A549 treated with RU486 at 1 μM for 4 hours (cell line): ENCODE measurements at places on chromosomes 7 and 10. TPM values are rescaled to one million over a fixed set of nuclear protein-coding genes. Genes with fewer than 3 reads are reported as not detected.

The ARPC1A gene
- total RNA-seq, result 126 to 146 TPM (median 136 TPM) in 5 replicates

The CNPY1 gene
- total RNA-seq, result not detected in 5 replicates

The BBIP1 gene
- 34.8 to 51.2 TPM (median 36.0 TPM) in 5 replicates for total RNA-seq

The HOXA6 gene
- total RNA-seq, result 0.98 to 2.1 TPM (median 1.5 TPM) in 5 replicates

The TFAM gene
- total RNA-seq, result 49.0 to 91.5 TPM (median 76.5 TPM) in 5 replicates

The SEMA3D gene
- total RNA-seq, result 0.03 to 0.09 TPM in 2 of 5 replicates, not detected in the others

The KAZALD1 gene
- total RNA-seq, result 1.9 to 3.1 TPM (median 2.6 TPM) in 5 replicates

The CCDC172 gene
- not detected in 5 replicates for total RNA-seq

The PPP1R3C gene
- 8.2 to 14.6 TPM (median 13.5 TPM) in 5 replicates for total RNA-seq

The SFXN2 gene
- total RNA-seq, result 2.1 to 3.7 TPM (median 2.8 TPM) in 5 replicates

The FKBP6 gene
- not detected in 5 replicates for total RNA-seq

The FAM25C gene
- total RNA-seq, result 2.4 to 3.8 TPM (median 2.5 TPM) in 3 of 5 replicates, not detected in the others

The GPR37 gene
- 0.53 to 0.79 TPM (median 0.72 TPM) in 5 replicates for total RNA-seq

The ZRANB1 gene
- total RNA-seq, result 6.6 to 10.5 TPM (median 9.5 TPM) in 5 replicates

The FGFBP3 gene
- total RNA-seq, result 1.8 to 3.1 TPM (median 2.7 TPM) in 5 replicates

The LBX1 gene
- not detected in 5 replicates for total RNA-seq

The AKR1E2 gene
- 5.9 to 7.5 TPM (median 6.3 TPM) in 5 replicates for total RNA-seq

The HMX3 gene
- total RNA-seq, result 0.12 TPM in 1 of 5 replicates, not detected in the others

The ABCF2 gene
- 63.8 to 70.3 TPM (median 68.4 TPM) in 5 replicates for total RNA-seq

The MALSU1 gene
- 62.9 to 90.9 TPM (median 87.5 TPM) in 5 replicates for total RNA-seq

The PLAC9 gene
- 0.46 TPM in 1 of 5 replicates, not detected in the others for total RNA-seq

The ACTL6B gene
- total RNA-seq, result not detected in 5 replicates

The USP54 gene
- total RNA-seq, result 10.1 to 12.5 TPM (median 11.9 TPM) in 5 replicates

The PNLIPRP3 gene
- total RNA-seq, result not detected in 5 replicates

The ANKRD2 gene
- 2.8 to 6.8 TPM (median 4.4 TPM) in 5 replicates for total RNA-seq
